Osteoblast (primary cell): ENCODE measurements at places on chromosomes 2 and 18. TPM values are rescaled to one million over a fixed set of nuclear protein-coding genes. Genes with fewer than 3 reads are reported as not detected.

Gene OSR1
- total RNA-seq = 15.2 and 20.9 TPM in 2 replicates

Gene C1QL2
- total RNA-seq = not detected in 2 replicates

DNA sequence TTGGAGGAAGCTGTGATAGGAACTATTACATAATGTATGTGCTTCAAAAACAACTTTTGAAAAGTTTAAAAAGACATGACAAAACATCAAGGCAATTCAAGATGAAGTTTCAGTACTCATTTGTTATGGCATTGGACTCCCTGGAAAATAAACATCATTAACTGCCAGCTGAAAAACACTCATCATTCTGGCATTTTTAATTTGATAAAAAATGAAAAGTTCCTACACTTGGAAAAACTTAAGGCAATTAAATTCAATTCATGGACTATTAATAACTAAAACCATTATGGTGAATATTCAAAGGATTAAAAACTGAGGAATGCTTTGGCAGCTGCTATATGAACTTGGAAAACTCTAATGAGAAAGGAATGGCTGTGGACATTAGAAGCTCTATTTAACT is 8.5 kb downstream of the TYW5 start:
- no peak overlapping the region for H3K4me3 ChIP-seq
- no peaks in the 10 kb centered on the region for H3K27me3 ChIP-seq
- peaks cover 13% of the 10 kb centered on the region for H3K4me1 ChIP-seq
- H3K27ac ChIP-seq = peak overlapping the region; percentile 11
- H3K36me3 ChIP-seq = peaks cover 35% of the 10 kb centered on the region
- DNase-seq = peak; percentile 46

Gene FAM237A
- not detected in 2 replicates for total RNA-seq

DNA sequence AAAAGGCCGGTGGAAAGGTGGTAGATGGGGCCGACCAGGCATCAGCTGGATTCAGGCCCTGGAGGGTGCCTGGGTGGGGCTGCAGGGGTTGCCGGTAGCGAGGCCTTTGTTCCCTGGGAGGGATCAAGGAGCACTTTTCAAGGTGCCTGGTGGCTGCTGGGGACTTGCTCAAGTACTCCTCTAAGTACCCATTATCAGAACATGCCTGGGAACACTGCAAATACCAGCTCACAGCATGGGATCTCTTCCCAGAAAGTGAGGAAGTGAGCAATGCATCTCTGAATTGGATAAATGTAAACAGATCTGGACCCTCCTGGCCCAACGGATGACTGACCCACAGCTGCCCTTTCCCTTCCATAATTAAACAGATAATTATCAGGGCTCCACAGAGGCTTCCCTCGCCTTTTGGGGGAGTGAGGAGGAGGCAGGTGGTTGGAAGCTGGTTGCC is 210.5 kb downstream of the SH3RF3 start:
- H3K4me3 ChIP-seq = no peak overlapping the region
- peak overlapping the region; percentile 76 for H3K27ac ChIP-seq
- no peaks in the 10 kb centered on the region for H3K36me3 ChIP-seq
- peak; percentile 93 for DNase-seq

Gene PLEK
- 0.36 TPM in 1 of 2 replicates, not detected in the other for total RNA-seq

DNA sequence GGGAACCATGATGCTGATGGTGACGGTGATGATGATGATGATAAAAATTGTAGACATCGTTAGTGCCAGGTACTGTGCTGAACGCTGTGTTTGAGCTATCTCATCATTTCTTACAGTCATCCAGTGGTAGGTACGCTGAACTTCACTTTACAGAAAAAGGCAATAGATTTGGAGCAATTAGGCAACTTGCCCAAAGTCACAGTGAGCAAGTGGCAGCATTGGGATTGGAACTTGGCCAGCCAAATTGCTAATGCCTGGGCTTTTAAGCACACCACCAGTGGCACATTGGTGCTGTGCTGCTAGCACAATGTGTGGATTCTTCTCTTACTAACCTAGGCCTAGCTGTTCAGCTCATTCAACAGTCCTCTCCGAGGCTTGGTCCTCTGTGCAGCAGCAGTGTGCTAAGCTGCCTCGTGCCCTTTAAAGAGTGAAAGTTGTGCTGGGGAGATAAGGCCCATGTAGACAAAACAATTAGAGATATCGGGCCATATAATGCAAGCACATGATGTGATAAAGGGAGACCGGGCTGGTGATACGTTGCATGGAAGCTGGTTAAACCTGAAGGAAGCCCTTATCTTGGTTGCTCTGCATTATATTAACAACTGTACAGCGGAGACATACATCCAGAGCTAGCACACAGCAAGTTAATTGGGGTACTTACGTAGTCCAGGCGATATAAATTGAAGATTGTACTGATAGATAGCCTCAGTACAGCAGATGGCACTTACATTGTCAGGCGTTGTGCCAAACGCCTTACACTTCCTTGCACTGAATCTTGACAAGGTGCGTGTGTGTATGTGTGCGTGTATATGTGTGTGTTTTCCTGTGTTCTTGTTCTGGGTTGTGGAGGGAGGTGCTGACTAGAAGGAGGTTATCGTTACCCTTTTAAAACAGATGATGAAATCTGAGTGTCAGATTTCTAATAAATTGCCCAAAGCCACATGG is 28.4 kb downstream of the HK2 start:
- no peaks in the 10 kb centered on the region for H3K27me3 ChIP-seq
- DNase-seq = no peak
- H3K4me1 ChIP-seq = peaks cover 17% of the 10 kb centered on the region
- peaks cover 8% of the 10 kb centered on the region for H3K36me3 ChIP-seq
- H3K4me3 ChIP-seq = no peak overlapping the region
- H3K27ac ChIP-seq = no peak overlapping the region

DNA sequence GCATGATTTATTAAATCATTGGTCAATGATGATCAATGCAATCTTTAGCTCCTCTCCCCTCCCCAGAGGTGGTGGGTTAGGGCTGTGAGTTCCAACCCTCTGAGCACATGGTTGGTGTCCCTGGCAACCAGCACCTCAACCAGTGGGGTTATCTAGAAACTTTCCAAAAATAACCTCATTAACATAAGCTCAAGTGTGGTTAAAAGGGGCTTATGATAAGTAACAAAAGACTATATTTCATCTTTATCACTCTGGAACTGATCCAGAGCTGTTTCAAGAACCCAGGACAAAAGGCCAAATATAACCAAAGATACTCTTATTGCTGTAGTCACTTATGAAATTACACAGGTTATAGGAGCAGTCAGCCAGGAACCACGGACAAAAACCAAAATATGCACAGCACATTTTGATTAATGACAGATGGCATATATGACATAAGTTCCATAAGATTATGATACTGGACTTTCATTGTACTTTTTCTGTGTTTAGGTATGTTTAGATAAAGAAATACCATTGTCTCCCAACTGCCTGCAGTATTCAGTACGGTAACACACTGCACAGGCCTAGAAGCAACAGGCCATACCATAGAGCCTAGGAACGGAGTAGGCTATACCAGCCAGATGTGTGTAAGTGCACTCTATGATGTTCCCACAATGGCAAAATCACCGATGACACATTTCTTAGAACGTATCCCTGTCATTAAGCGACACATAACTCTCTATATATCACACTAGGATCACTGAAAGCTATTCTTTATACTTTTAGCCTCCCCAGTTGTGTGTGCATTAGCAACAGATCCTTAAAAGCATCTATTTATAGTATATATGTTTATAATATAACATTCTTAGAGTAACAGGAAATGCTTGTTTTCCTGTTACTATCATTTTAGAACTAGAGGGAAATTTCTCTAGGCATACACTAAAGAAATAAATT is 31.9 kb downstream of the KIDINS220 start:
- no peaks in the 10 kb centered on the region for H3K27me3 ChIP-seq
- H3K4me1 ChIP-seq = peaks cover 10% of the 10 kb centered on the region
- no peak overlapping the region for H3K27ac ChIP-seq
- peaks cover 39% of the 10 kb centered on the region for H3K36me3 ChIP-seq
- peak; percentile 23 for DNase-seq

DNA sequence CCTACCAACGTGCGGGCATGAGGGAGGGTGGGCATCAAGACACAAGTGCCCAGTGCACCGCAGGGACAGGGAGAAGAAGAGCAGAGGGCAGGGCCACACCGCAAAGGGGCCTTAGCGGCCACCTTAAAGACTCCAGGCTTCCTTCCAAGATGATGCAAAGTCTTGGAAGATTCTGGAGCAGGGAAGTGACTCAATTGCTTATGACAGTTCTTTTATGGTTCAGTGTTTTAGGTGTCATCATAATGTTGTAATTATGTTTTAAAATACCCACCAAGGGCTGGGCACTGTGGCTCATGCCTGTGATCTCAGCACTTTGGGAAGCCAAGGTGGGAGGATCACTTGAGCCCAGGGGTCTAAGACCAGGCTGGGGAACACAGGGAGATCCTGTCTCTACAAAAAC is 44.5 kb upstream of the SEMA4C start:
- no peaks in the 10 kb centered on the region for H3K27me3 ChIP-seq
- peak; percentile 80 for DNase-seq
- no peaks in the 10 kb centered on the region for H3K4me1 ChIP-seq
- no peak overlapping the region for H3K27ac ChIP-seq
- H3K4me3 ChIP-seq = no peak overlapping the region

DNA sequence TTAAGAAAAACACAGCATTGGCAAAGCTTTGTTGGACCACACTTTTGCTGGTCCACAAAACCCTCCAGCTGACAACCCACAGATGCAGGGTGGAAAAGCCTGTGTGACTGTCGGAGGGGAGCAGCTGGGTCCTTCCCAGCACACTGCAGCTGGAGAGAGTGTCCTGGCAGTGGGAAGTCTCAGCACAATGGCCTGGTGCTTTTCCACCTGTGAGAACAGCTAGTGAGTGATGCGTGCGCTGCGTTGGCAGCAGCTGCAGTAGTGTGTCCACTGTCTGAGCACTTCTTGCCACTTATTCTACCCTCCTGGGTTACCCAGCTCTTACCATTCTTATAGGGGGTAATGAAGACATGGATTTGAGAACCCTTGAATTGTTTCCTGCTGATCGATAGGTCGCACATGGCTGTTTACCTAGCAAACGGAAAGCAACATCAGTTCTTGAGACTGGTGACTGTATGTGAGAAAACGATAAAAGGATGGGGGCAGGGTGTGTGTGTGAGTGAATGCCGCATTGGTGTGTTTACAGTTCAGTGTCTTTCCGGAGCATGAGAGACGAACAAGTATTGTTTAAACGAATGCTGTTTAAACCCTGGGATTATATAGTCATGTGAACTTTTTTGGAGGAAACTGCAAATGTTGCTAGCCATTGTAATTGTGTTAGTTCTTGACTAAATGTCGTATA is 69.7 kb downstream of the LYPD6 start:
- no peak for DNase-seq
- H3K4me3 ChIP-seq = no peak overlapping the region
- no peaks in the 10 kb centered on the region for H3K4me1 ChIP-seq

Gene KCNG2
- not detected in 2 replicates for total RNA-seq

- peak overlapping the region; percentile 89 for H3K27ac ChIP-seq
- H3K36me3 ChIP-seq = no peaks in the 10 kb centered on the region
- H3K4me3 ChIP-seq = no peak overlapping the region
- peaks cover 20% of the 10 kb centered on the region for H3K4me1 ChIP-seq
Observed at GRCh38 chr2:119810049-119810630, 50.4 kb downstream of the PTPN4 start.

DNA sequence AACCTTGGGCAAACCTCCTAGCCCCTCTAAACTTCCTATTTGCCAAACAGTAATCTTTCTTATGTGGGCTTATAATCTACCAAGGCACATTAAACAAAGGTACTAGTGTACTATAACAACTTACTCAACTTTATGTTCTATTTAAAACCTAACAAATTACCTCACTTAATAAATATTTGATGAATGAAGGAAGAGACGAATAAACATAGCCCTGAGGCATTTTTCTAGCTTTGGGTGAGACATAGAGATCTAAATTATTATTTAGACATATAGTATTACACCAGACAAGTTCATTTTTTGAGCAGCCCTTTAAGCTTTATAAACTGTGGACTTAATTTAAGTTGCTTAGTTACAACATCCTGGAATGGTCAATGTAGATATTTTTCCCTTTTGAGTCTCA is 104.6 kb downstream of the UNC80 start:
- no peaks in the 10 kb centered on the region for H3K36me3 ChIP-seq
- no peak overlapping the region for H3K27ac ChIP-seq
- no peaks in the 10 kb centered on the region for H3K4me1 ChIP-seq
- H3K4me3 ChIP-seq = no peak overlapping the region
